ENCODE measurements at places on chromosomes 5 and 9. TPM values are rescaled to one million over a fixed set of nuclear protein-coding genes. Genes with fewer than 3 reads are reported as not detected.

DNA sequence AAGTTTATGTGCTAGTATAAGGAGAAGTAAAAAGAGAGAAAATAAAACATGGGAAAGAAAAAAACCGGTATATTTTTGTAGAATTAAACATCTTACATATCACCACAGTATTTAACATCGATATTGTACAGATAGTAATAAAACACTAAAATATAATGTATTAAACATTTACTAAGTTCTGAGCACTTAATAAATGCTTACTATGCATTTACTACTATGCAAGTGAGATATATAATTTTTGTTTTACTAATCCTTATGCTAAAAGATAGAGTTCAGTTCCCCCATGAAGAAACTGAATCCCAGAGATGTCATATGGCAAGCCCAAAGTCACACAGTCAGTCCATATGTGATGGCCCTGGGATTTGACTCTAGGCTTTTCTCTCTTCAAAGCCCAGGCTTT, 51.1 kb downstream of the SH3TC2 start:
- no peak for DNase-seq

IRX4 gene
- total RNA-seq = not detected

KCNN2 gene
- not detected for total RNA-seq

DNA sequence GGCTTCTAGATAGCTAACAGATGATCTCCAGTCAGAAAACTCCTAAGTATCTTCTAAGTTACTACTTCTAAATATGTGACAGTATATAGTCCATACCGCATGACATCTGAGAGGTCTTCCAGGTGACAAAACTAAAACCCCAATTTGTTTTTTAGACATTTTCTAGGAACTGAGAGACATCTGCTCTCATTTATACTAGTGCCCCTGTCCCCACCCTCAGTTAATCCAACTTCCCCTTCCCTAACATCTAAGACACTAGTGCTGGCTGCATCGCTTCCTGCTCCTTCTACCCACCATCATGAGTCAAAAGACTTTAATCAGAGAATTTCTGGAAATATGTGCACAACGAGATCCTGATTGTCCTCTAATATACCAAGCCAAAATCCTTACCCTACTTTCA, 37.9 kb downstream of the FBXW11 start:
- no peak for DNase-seq

- DNase-seq = no peak
Measured at GRCh38 chr5:163106098-163106497, 331.3 kb upstream of the CCNG1 start.

DNA sequence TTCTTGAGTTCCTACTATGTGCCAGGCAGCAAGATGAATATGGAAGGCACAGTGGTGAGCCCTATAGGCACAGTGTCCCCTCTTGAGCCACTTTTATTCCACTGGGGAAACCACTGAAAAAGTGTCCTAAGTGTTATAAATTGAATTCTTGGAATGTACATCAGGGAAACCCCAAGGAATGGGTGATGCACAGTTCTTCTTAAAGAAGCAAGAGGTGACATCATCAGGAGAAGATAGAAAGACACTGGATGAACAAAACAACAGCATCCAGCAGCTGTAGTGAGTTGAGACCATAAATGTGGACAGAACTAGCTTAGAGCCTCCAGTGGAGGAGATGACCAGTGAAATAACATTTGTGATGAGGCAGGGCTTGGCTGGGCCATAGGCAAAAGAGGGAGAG, 199.2 kb upstream of the ANKRD55 start:
- no peak for DNase-seq

- DNase-seq = no peak
Measured at GRCh38 chr9:107612136-107612535, 122.6 kb upstream of the KLF4 start.

DNA sequence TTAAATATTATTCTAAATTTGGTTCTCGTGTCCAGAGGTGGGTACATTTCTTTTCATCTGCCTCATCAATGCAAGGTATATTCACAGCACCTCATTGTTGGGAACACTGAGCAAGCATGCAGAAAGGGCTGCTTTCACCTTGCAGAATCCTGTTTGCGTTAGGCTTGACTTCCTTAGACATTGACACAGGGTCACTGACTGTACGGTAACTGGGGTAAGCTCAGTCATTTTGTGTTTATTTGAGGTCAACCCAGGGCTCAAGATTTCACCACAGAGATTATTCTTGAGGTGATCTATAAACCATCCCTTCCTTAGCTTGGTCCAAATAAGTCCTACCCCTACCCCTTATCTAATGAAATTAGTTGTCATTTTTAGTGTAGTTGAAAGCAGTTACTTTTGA, 1.7 kb upstream of the PTPDC1 start:
- DNase-seq = no peak

DNA sequence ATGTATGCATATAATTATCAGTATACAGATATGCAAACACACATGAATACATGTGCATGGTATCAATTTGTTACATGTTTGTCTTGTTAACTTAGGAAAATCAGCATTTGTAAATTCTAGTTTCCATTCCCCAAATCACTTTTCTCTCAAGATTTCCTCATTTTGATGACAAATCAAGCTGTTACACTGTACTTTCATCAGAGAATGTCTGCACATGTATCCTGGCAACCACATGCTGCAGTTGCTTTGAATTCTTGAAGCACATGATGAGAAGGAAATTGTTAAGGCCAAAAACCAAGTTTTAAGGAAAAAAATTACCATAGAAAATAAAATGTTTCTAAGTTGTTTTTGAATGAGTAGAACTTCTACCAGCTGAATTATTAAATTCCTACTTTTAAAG, 1834.5 kb downstream of the EFNA5 start:
- no peak for DNase-seq

DNA sequence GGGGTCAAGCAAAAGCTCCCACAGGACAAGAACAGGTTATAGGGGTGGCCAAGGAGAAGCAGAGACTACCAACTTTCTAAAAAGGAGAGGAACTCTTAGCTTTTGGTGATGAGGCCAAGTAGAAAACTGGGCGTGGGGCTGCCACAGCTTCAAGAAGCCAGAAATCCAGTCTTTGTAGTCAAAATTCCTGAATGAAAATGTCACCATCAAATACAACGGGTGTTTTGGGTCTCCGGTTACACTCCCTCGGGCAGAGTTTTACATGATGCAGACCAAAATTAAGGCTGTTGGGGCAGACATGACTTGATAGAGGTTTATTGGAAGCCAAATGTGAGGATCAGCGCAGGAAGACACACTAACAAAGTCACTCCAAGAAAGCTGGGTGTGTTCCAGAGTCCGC, 29.4 kb upstream of the N4BP3 start:
- no peak for DNase-seq

RLN2 gene
- total RNA-seq = 0.86 TPM

DNA sequence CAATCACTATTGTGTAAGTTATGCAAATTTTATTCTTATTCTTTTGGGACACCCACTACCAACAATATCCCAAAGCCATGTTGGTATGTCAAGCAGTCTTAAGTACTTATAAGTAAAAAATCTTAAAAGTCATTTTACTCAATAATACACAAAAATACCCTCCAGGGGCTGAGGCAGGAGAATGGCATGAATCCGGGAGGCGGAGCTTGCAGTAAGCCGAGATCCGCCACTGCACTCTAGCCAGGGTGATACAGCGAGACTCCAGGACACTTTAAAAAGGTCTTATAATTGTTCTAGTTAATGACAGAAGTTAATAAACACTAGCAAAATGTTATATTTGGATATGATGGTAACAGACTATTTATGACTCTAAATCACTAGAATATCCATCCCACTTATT, 16.8 kb downstream of the CLINT1 start:
- no peak for DNase-seq

FSTL4 gene
- not detected for total RNA-seq

GRCh38 chr5:159341906-159342310, 11.6 kb upstream of the IL12B start:
- peak; percentile 54 for DNase-seq

- DNase-seq = no peak
Measured at GRCh38 chr5:176770431-176770830, 39.9 kb upstream of the UNC5A start.

DNA sequence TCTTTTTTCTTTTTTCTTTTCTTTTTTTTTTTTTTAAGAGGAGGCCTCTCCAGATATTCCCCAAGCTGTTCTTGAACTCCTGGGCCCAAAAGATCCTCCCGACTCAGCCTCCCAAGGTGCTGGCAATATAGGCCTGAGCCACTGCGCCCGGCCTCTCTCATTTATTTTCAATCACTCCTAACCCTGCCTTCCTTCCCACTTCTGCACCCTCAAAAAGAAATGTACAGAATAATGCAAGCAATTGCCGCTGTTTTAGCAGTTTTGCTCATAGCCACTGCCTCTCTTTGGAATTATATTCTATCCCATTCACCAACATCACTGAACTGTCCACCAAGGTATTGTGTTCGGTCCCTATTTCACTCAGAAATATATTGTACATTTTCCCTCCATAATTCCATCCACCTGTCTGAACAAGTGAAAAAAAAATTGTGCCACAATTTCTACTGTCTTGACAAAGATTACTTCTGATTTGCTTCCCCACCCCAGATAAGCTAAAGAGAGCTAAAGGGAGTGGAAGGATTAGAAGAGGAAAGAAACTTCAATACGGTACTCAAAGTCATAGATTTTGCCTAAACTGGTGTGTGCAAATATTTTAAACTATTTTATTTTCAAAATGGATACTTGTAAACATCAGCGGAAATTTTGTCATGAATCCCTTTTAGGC, 1.9 kb downstream of the FNBP1 start:
- no peak for DNase-seq

GRCh38 chr5:148090146-148090772, 26.5 kb downstream of the SPINK5 start:
- DNase-seq = no peak

- no peak for DNase-seq
Measured at GRCh38 chr9:95305770-95306492, 11.6 kb downstream of the FANCC start.

DNA sequence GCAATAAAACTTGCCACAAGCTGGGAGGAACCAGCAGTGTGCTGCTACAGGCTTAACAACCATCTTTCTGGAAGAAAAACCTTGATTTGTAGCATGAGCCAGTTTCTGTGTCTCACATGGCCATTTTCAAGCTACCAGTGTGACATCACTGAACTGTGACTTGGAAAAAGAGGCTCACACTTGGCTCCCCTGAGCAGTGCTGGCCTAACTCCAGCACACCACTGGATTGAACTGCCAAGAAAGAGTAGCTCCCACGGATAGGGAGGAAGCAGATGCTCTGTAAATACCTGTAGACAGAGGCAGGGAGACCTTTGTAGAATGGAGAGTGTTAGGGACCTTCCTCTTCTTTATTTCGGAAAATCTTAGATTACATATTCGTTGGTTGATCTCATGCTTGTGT, 197.9 kb downstream of the SH3GL2 start:
- no peak for DNase-seq

DNA sequence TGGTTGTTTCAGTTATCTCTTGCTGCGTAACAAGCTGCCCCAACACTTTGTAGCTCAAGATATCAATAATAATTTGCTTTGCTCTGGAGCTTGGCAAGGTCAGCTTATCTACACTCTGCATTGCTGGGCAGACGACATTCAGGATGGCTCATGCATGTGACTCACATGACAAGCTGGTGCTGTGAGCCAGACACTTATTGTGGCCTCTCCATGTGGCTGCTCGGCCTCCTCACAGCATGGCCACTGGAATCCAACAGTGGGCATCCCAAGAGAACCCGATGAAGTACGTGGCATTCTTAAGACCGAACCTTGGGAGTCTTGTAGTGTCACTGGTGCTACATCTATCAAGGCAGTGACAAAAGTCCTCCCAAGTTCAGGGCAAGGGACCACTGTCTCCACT, 94.2 kb upstream of the MVB12B start:
- no peak for DNase-seq

- no peak for DNase-seq
Measured at GRCh38 chr5:119532637-119533036, 80.3 kb downstream of the HSD17B4 start.

AMBP gene
- not detected for total RNA-seq

GRCh38 chr9:83583151-83584014, 39.6 kb upstream of the IDNK start:
- peak; percentile 4 for DNase-seq

- no peak for DNase-seq
Measured at GRCh38 chr9:94950579-94951323, 224.3 kb downstream of the AOPEP start.

GRIA1 gene
- total RNA-seq = not detected

- DNase-seq = peak; percentile 24
Measured at GRCh38 chr9:133792721-133793470, 54.7 kb upstream of the SARDH start.

GRCh38 chr9:1957856-1958255, 57.3 kb upstream of the SMARCA2 start:
- DNase-seq = no peak
